ENCODE measurements at places on chromosomes 5 and 9. TPM values are rescaled to one million over a fixed set of nuclear protein-coding genes. Genes with fewer than 3 reads are reported as not detected.
A peak's percentile ranks its signal among the peaks of the same experiment; 100 is the strongest.

The RABGAP1 gene
- 15.3 TPM for total RNA-seq

DNA sequence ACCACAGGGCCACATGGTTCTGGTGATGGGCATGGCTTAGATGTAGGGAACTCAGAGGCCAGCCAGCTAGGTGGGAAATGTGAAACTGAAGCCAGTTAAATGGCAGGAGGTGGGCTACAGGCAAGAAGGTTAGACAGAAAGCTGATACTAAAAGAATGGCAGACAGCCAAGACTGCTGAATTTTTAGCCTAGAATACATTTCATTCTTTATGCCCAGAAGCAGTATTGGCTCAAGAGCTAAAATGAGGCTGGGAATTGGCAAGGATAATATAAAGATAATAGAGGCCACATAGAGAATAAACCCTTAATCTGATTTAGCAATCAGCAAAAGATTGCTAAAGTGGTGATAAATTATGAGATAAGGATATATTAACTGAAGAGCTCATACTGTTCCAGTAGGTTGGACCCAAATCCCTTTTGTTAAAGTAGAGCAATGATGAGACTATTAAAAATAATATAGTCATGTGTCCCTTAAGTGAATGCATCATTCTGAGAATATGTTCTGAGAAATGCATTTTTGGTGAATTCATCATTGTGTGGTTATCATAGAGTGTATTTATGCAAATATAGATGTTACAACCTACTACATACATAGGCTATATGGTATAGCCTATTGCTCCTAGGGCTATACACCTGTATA, 234.3 kb downstream of the CHSY3 start:
- no peak for DNase-seq

DNA sequence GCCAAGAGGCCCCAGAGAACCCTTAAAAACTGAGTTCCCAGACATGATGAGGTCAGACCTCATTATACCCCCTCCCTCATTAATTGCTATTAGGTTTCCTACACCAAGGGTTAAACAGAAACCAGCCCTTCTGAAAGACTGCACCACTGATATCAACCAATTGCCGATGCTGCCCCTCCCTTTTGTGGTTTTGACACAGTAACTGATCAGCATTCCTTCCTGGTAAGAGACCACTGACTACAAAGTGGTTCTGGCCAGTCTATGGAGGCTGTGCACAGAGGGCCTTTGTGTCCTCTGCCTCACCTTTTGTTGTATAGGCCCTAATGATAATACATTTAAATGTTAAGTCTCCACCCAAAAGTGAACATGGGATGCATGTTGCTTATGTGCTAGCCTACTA, 201.5 kb downstream of the FRMD3 start:
- DNase-seq: no peak

DNA sequence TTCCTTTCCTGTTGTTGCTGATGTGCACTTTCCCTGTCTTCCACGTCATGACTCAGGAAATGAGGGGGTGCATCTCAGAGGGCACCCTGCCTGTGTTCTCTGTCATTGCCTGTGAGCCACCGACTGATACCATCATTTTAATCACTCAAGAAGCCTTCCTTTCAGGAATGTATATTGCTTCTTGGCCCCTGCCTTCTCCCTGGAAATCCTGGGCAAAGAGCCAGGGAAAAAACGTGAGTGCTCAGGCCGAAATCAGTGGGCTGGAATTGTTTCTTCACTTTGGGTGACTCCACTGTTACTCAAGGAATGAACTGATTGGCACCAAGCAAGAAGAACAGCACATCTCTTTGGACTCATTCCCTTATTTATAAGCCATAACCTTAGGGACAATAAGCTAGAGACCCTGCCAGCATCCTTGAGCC, 126.1 kb downstream of the SNX18 start:
- peak; percentile 89 for DNase-seq

The PCDHGC3 gene
- total RNA-seq: 42.3 TPM

DNA sequence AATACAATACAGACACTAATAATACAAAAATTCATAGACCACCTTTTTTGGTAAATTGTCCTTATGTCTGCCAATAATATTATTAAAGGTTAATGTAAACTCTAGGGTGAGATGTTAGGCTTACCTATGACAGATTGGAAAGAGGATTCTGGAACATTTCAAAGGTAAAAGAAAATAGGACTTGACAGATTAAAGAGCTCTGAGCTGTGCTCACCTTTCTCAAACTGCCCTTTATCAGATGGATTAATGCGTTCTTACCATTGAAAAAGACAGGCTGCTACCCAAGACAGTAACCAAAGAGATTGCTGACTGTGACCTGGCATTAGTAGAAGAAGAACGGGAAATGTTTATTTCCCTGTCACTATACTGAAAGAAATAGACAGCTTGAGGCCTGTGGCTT, 156.1 kb upstream of the MRPS30 start:
- no peak for DNase-seq

GRCh38 chr9:112037281-112038016, 137.6 kb downstream of the SUSD1 start:
- peak; percentile 35 for DNase-seq

The IL5 gene
- not detected for total RNA-seq

The TEX48 gene
- not detected for total RNA-seq

The ANKDD1B gene
- total RNA-seq: not detected

The LPAR1 gene
- 199 TPM for total RNA-seq

DNA sequence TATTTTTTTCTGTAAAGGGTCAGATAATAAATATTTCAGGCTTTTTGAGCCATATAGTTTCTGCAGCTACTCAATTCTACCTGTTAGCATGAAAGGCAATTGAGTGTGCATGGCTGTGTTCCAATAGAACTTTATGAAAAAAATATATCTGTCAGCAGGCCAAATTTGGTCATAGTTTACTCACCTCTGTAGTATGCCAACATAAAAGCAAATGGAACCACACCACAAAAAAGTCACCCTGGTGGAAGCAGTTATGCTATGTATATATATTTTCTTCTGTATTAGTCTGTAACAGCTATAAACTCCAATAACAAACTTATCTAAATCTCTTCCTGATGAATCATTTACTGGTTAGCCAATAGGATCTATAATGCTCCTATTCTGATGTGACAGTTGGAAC, 3.4 kb downstream of the SLC38A9 start:
- no peak for DNase-seq

GRCh38 chr5:9316733-9317132, 229.1 kb downstream of the SEMA5A start:
- no peak for DNase-seq

DNA sequence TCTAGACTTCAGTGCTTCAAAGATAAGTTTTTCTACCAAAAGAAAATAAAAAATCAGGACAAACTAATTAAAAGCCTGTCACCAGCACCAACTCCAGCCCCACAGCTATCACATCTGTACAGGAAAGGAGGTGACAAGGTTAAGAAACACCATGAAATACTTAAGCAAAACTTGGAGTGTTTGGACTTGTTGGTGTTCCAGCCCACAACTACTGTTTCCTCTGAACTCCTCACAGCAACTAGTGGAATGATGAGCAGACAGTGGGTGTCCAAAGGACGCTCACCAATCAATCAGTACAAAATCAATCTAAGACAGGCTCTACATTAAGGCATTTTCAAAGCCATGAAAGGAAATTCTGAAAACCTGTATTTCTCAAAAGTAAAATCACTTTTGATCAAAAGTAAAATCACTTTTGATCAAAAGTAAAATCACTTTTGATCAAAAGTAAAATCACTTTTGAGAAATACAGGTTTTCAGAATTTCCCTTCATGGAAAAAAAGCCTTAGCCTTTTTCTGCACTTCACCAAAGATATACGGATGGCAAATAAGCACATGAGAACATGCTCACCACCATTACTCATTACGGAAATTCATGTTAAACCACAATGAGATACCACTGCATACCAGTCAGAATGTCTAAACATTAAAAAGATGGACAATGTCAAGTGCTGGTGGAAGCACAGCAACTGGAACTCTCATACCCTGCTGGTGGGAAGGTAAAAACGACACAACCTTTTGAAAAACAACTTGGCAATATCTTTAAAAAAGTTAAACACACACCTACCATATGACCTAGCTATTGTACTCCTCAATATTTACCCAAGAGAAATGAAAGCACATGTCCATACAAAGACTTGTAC, 79.7 kb downstream of the MED27 start:
- DNase-seq: no peak

- no peak for DNase-seq
Measured at GRCh38 chr9:126459126-126459525, 132.5 kb downstream of the MVB12B start.

Measured in MG63 (cell line).